Stimulated activated naive CD8-positive, alpha-beta T cell treated with anti-CD3 and anti-CD28 coated beads, Interleukin-15, Interleukin-2, amounts not matched to agents 100 U/mL and 50 U/mL, for 24 hours (primary cell): ENCODE measurements at places on chromosomes 1 and 21.

- DNase-seq, result no peak
These were observed 8.4 kb upstream of the HTR6 start for GRCh38 chr1:19656134-19656779.

DNA sequence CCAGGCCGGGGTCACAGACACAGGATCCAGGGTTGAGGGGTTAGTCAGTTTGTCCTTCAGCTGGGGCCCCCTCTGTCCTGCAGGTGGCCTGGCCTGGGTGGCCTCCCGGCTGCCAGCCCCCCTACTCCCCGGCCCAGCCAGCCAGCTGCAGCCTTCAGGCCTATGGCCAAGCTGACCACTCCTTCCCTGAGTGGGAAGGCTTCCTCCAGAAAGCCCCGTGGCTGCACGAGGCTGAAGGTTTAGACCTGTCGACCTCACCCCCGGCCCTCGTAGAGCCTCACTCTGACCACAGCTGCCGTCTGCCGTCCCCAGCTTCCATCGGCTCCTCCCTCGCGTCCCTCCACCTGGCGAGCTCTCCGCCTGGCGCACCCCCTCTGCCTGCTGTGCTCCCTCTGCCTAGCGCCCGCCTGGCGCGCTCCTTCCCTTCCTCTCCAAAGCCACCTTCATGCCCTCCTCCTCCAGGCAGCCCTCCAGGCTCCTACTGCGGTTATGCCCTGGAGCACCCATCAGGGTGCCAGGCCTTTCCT lies 9.6 kb downstream of the TTLL10 start:
- no peak for DNase-seq

DNA sequence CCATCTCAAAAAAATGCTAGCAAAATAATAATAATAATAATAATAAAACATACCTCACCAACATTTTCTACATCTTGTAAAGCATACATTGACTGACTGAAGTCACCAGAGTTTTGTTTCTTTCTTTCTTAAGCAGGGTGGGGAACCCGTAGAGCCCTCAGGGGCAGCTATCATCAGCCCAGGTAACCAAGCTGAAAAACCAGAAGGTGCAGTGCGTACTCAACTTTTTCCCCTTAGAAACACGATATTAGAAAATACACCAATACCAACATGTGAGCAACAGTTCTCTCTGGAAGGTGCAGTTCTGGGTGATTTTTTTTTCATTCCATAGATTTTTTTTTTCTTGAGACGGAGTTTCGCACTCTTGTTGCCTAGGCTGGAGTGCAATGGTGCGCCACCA lies 54.3 kb upstream of the LGALS8 start:
- no peak for DNase-seq

GRCh38 chr21:28418726-28419514 lies 573.8 kb downstream of the LTN1 start:
- no peak for DNase-seq
